ENCODE measurements at places on chromosomes 13 and 19. TPM values are rescaled to one million over a fixed set of nuclear protein-coding genes. Genes with fewer than 3 reads are reported as not detected.

The ZNF816 gene
- 8.6 TPM for total RNA-seq

The UGGT2 gene
- 27.0 TPM for total RNA-seq

The PRSS57 gene
- not detected for total RNA-seq

The ZNF776 gene
- 16.1 TPM for total RNA-seq

The CLIP3 gene
- 25.6 TPM for total RNA-seq

The WDR87 gene
- not detected for total RNA-seq

The POSTN gene
- total RNA-seq: 221 TPM

The LRP3 gene
- total RNA-seq: 21.9 TPM

The TMEM145 gene
- not detected for total RNA-seq

The PNKP gene
- total RNA-seq: 31.1 TPM

The REEP6 gene
- total RNA-seq: 2.9 TPM
